Activated naive CD4-positive, alpha-beta T cell treated with anti-CD3 and anti-CD28 coated beads for 36 hours (primary cell): ENCODE measurements at places on chromosomes 4 and X. TPM values are rescaled to one million over a fixed set of nuclear protein-coding genes. Genes with fewer than 3 reads are reported as not detected.

The CT45A1 gene
- not detected for total RNA-seq

The IGSF1 gene
- not detected for total RNA-seq

The PPARGC1A gene
- total RNA-seq = not detected

The GABRB1 gene
- total RNA-seq = not detected

The FREM3 gene
- not detected for total RNA-seq

The ZNF630 gene
- total RNA-seq = 1.3 TPM

The ZNF81 gene
- 7.2 TPM for total RNA-seq

The PDGFRA gene
- not detected for total RNA-seq

The SMPX gene
- total RNA-seq = not detected

The SSX4B gene
- total RNA-seq = not detected

The TEX11 gene
- total RNA-seq = not detected

The TLL1 gene
- not detected for total RNA-seq

The CENPVL1 gene
- not detected for total RNA-seq

The PRR32 gene
- total RNA-seq = not detected

The F8A2 gene
- total RNA-seq = not detected

The TLR10 gene
- total RNA-seq = 0.12 TPM

The CCKAR gene
- not detected for total RNA-seq
